ENCODE measurements at places on chromosomes 4 and X. TPM values are rescaled to one million over a fixed set of nuclear protein-coding genes. Genes with fewer than 3 reads are reported as not detected.

The LIMCH1 gene
- total RNA-seq, result 295 TPM

The GRIA2 gene
- total RNA-seq, result not detected

The DCX gene
- not detected for total RNA-seq

The HSPA4L gene
- 27.0 TPM for total RNA-seq

The RBMX2 gene
- total RNA-seq, result 46.8 TPM

The AMOT gene
- total RNA-seq, result 0.98 TPM

The SPOCK3 gene
- total RNA-seq, result not detected

The XKRX gene
- 2.6 TPM for total RNA-seq

The NPY1R gene
- not detected for total RNA-seq

The BEND2 gene
- not detected for total RNA-seq

The PITX2 gene
- 0.95 TPM for total RNA-seq

The IL2 gene
- total RNA-seq, result not detected

The DCAF4L1 gene
- total RNA-seq, result 0.40 TPM

The WDR17 gene
- total RNA-seq, result 9.1 TPM

The ANKRD50 gene
- 11.0 TPM for total RNA-seq

The NDST3 gene
- total RNA-seq, result 0.12 TPM

The FRMPD4 gene
- total RNA-seq, result 0.32 TPM

The GAB1 gene
- 3.6 TPM for total RNA-seq

The TLL1 gene
- total RNA-seq, result 0.20 TPM

The ARAP2 gene
- total RNA-seq, result 7.9 TPM

The GLRA2 gene
- not detected for total RNA-seq

The ATOH1 gene
- total RNA-seq, result not detected

The ZNF674 gene
- 8.3 TPM for total RNA-seq

The NKX6-1 gene
- 2.0 TPM for total RNA-seq

The USP11 gene
- 17.3 TPM for total RNA-seq

The WDFY3 gene
- total RNA-seq, result 25.7 TPM

The ASB9 gene
- 24.5 TPM for total RNA-seq

The SLC9B1 gene
- 0.12 TPM for total RNA-seq

The NAA11 gene
- total RNA-seq, result not detected

The UGT2B15 gene
- total RNA-seq, result not detected

The TRIM61 gene
- not detected for total RNA-seq

The PNCK gene
- 0.42 TPM for total RNA-seq

The LRCH2 gene
- total RNA-seq, result 0.06 TPM

The FAM241A gene
- 6.2 TPM for total RNA-seq

The XIAP gene
- total RNA-seq, result 40.9 TPM

The STK32B gene
- total RNA-seq, result 1.6 TPM

The RTL5 gene
- 0.37 TPM for total RNA-seq

The BMP3 gene
- total RNA-seq, result not detected

The ANXA3 gene
- 117 TPM for total RNA-seq
